Esophagus squamous epithelium (tissue), 5 donors: ENCODE measurements at places on chromosomes 11 and 22. TPM values are rescaled to one million over a fixed set of nuclear protein-coding genes. Genes with fewer than 3 reads are reported as not detected.
A peak's percentile ranks its signal among the peaks of the same experiment; 100 is the strongest.

Gene TSPAN18
- total RNA-seq: 1.9 TPM

Gene EHF
- total RNA-seq: 368 TPM

DNA sequence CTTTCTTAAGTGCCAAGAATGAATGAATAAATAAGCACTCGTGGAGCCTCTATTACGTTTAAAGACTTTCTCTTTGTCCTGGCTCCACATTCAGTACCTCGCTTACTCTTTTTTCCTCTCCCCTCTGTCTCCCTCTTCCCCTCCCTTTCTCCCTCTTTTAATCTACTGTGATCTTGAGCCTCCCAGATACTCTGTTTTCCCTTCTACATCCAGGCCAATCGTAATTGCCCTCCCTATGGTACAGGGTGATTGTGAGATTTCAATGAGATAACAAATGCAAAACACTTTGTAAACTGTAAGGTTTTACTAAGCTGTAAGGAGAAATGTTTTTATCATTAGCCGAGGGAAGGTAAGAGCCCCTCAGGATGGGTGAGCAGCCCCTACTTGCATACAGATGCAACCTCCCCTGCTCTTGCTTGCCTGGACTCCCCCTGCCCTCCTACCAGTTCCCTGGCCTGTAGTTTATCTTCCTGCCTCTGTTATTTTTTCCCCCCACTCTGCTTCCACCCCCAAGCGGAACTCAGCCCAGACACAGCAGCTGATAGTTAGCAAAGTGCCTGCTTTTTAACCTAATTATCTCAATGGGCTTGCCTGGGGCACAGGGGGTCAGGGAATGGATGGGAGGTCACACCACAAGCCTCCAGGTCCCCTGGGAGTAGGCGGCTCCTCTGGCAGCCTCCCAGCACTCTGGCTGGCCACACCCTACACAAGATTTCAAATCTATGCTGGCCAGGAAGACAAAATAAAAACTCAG lies 76.9 kb upstream of the CADM1 start:
- H3K27ac ChIP-seq: no peak overlapping the region
- H3K4me3 ChIP-seq: no peak overlapping the region
- no peak for DNase-seq
- no peaks in the 10 kb centered on the region for H3K27me3 ChIP-seq

DNA sequence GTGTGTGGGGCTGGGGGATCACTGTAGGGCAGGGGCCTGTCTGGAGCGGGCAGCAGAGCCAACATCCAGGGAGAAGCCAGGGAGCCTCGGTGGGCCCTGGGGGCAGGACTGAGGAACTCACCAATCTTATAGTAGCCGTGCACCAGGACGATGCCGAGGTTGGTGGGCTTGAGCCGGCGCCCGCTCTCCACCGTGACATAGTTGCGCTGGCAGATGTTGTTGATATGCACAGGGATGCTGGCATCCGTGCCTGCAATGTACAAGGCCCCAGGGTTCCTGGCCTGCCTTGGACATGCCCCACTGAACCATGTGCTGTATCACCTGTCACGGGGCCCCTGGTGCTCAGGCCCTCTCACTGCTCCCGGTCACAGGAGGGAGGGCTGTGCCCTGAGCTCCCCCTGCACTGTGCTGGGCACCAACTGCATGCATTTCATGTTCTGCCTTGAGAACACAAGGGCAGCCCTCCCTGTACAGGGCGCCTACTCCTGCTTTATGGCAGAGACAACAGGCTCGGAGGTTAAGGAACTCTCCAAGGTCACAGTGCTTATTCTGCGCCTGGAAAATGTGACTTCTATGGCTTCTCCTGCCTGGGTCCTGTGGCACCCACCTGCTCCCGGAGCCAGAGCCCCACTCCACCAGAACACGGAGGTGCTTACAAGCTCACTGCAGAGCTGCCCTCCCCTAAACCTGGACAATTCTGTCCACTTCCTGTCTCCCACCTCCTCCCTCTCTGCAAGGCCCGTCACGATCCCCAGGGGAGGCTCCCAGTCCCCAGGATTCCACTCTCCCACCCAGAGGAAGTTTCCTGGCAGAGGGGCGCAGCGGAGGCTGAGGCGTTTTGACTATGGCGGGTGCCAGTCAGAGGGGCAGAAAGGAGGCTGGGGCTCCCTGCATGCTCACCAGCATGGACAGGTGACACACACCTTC lies 7.8 kb upstream of the PPM1F start:
- DNase-seq: no peak
- H3K4me1 ChIP-seq: peaks cover 8% of the 10 kb centered on the region
- H3K27ac ChIP-seq: no peak overlapping the region

DNA sequence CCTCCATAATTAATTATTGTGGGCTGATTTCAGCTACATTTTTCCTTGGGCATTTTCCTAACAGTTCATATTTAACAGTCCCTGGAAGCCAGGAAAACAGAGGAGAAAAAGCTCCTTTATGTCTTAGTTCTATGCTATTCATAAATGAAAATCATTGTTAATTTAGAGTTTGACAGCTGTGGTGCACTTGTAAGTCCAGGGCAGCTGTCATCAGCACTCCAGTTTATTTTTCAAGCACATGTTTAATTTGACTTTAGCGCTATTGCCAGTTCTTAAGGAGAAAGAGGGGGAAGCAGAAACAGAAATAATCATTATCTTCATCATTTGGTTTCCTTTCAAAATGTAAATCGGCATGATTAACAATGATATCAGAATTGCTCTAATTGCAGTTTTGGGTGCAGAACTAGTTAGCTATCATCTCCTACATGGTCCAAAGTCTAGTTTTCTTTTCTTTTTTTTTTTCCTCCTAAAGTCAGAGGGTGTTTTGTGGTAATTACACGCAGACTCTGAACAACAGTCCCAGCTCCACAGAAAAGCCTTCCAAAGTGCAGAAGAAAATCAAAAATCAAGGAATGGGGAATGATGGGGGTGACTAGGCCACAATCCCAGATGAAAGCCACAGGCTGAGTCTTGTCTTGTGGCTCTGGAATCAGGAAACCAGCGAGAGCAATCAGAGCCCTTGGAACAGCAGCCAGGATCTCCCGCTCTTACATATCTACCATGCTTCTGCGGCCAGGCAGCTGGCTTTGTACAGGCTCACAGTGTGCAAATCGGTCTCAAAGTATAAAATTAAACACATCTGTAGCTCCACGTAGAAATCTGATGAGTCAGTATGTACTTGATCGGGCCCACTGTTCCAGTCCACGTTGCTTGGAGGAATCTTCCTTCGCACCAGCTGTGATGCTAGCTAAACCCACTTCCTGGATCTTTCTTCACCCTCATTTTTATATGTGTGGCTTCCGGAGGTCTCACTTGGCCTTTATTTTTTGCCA lies 91.9 kb downstream of the SPON1 start:
- no peaks in the 10 kb centered on the region for H3K27me3 ChIP-seq
- no peak overlapping the region for H3K4me3 ChIP-seq

GRCh38 chr22:49951000-49951677 lies 9.4 kb upstream of the PIM3 start:
- no peaks in the 10 kb centered on the region for H3K27me3 ChIP-seq
- H3K27ac ChIP-seq: peak overlapping the region; percentile 89
- H3K4me3 ChIP-seq: no peak overlapping the region
- H3K4me1 ChIP-seq: peaks cover 65% of the 10 kb centered on the region
- H3K36me3 ChIP-seq: no peaks in the 10 kb centered on the region

GRCh38 chr11:133900176-133901105 lies 55.1 kb upstream of the SPATA19 start:
- no peaks in the 10 kb centered on the region for H3K36me3 ChIP-seq
- no peak for DNase-seq
- H3K27me3 ChIP-seq: no peaks in the 10 kb centered on the region
- no peak overlapping the region for H3K27ac ChIP-seq

DNA sequence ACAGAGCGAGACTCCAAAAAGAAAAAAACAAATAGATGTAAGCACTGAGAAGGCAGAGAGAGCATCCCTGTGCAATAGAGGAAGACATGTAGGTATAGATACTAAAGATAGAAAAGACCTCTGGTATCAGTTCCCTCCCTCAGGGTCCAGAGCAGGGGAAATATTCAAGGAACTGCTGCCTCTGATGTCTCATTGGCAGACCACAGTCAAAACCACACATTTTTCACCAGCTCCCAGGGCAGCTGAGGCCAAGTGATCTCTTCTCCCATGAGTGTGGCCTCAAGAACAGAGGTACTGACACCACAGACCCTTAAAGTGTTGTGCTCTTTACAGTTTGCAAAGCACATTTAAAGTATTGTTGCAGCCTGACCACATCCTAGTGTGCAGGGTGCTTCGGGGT lies 288.5 kb downstream of the NTM start:
- H3K4me3 ChIP-seq: no peak overlapping the region
- no peak overlapping the region for H3K27ac ChIP-seq
- no peaks in the 10 kb centered on the region for H3K4me1 ChIP-seq
- H3K27me3 ChIP-seq: peaks cover 7% of the 10 kb centered on the region
